ENCODE measurements at places on chromosomes 13 and 19. TPM values are rescaled to one million over a fixed set of nuclear protein-coding genes. Genes with fewer than 3 reads are reported as not detected.
A peak's percentile ranks its signal among the peaks of the same experiment; 100 is the strongest.

DNA sequence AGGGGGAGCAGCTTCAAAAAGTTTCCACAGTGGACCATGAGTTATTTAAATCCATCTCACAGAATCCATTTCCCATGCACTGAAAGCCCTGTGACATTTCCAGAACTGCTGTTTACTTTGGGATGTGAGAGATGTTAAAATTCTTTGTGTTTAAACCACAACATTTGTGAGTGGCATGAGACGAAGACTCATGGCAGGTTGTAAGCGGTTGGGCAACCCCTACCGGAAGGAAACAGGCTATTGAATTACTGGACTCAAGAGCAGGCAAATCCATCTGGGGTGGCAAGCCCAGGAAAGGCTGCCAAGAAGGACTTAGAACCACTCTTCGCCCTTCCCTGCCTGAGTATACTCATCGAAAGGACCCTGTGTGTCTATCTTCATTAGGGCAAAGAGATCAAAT, 22.3 kb upstream of the CLDN10 start:
- H3K27me3 ChIP-seq, result no peaks in the 10 kb centered on the region
- no peaks in the 10 kb centered on the region for H3K36me3 ChIP-seq
- DNase-seq, result no peak
- H3K27ac ChIP-seq, result no peak overlapping the region

GRCh38 chr19:10612499-10613119, 12.7 kb upstream of the SLC44A2 start:
- H3K4me1 ChIP-seq, result no peaks in the 10 kb centered on the region
- DNase-seq, result no peak
- peaks cover 6% of the 10 kb centered on the region for H3K36me3 ChIP-seq

- H3K27me3 ChIP-seq, result no peaks in the 10 kb centered on the region
- peak overlapping the region; percentile 28 for H3K27ac ChIP-seq
These were observed 23.6 kb downstream of the DOCK9 start for GRCh38 chr13:98954313-98954712.

DNA sequence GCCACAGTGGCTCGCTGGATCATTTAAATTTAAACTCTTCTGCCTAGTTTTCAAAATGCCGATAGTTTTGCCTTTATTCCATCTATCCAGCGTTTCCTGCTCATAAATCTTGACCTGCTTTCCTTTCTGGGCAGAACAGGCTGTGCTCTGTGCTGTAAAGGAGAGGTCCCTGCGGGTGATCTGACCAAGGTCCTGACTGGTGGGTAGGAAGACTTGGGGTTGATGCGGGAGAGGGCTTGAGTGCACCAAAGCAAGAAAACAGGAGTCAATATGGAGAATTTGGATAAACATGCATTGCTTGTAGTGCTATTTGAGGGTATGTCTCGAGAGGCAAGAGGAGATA, 533.6 kb downstream of the MYO16 start:
- peaks cover 38% of the 10 kb centered on the region for H3K4me1 ChIP-seq
- H3K27ac ChIP-seq, result no peak overlapping the region
- no peaks in the 10 kb centered on the region for H3K36me3 ChIP-seq
- DNase-seq, result no peak
- no peaks in the 10 kb centered on the region for H3K27me3 ChIP-seq
- no peak overlapping the region for H3K4me3 ChIP-seq

GRCh38 chr13:80313668-80314256, 27.2 kb downstream of the SPRY2 start:
- no peak for DNase-seq
- no peak overlapping the region for H3K27ac ChIP-seq
- peaks cover 2% of the 10 kb centered on the region for H3K36me3 ChIP-seq
- H3K4me1 ChIP-seq, result peaks cover 16% of the 10 kb centered on the region

DNA sequence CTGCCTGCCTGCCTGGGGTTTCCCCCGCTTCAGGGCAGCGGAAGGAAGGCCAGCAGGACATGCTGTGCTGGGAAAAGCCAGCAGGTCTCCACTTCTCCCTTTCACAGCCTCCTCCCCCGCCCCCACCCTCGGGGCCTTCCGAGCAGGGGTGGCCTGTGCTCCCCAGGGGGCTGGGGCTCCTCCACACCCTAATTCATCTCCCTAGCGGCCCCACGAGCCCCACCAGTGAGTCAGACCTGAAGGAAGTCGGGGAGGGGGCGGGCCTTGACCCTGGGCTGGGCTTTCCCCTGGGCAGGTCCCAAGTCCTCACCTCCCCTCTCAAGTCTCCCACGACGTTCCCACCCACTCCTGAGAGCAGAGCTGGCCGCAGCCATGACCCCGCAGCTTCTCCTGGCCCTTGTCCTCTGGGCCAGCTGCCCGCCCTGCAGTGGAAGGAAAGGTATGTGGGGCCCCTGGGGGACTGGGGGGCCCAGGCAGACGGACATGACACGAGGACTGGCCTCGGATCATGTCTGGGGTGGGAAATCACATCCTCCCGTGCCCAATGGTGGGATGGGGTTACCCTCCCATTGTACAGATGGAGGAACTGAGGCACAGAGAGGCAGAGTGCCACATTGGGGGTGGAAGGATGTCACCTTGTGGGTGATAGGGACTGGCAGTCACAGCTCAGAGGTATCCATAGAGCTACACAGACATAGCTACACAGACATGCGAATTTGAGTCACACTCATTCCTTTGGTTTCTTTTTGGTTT, at the start of gene EBI3:
EBI3 (plus strand) TSS at position 345 of the 753 bp plus-strand sequence; CDS start at position 373, 28 bp downstream.
- no peak within 1 kb of the TSS for H3K27ac ChIP-seq
- no peaks in the 10 kb centered on the region for H3K4me1 ChIP-seq
- no peaks in the 10 kb centered on the region for H3K36me3 ChIP-seq
- peak within 1 kb of the TSS; percentile 6 for H3K4me3 ChIP-seq
- no peak for DNase-seq

DNA sequence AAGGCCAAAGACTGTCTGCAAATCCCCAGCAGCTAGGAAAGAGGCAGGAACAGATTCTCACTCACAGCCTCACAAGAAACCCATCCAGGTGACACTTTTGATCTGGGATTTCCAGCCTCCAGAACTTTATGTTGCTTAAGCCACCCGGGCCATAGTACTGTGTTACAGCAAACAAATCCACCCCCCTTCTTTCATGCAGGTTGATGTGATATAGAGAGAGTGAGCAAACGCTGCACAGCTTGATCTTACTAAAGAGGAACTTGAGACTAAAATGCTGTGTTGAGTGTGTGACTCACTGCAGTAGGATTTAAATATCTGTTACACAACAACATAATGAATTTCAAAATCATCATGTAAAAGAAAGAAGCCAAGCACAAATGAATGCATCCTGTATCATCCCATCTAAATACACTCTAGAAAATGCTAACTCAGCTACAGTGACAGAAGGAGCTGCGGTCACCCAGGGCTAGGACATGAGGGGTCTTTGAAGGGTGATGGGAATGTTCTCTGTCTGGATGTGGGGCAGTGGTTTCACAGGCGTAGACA, 32.2 kb downstream of the RCBTB2 start:
- H3K27ac ChIP-seq, result no peak overlapping the region
- no peak overlapping the region for H3K4me3 ChIP-seq
- H3K36me3 ChIP-seq, result no peaks in the 10 kb centered on the region
- H3K27me3 ChIP-seq, result no peaks in the 10 kb centered on the region

GRCh38 chr19:2426611-2427428, 566 bp downstream of the TIMM13 start:
- H3K27ac ChIP-seq, result peak overlapping the region; percentile 96
- peaks cover 6% of the 10 kb centered on the region for H3K36me3 ChIP-seq
- no peaks in the 10 kb centered on the region for H3K27me3 ChIP-seq
- peak overlapping the region; percentile 88 for H3K4me3 ChIP-seq
- peaks cover 27% of the 10 kb centered on the region for H3K4me1 ChIP-seq

- H3K4me1 ChIP-seq, result peaks cover 5% of the 10 kb centered on the region
- H3K27me3 ChIP-seq, result no peaks in the 10 kb centered on the region
- no peaks in the 10 kb centered on the region for H3K36me3 ChIP-seq
- no peak overlapping the region for H3K4me3 ChIP-seq
These were observed 55.2 kb downstream of the ATP7B start for GRCh38 chr13:51955816-51956603.

DNA sequence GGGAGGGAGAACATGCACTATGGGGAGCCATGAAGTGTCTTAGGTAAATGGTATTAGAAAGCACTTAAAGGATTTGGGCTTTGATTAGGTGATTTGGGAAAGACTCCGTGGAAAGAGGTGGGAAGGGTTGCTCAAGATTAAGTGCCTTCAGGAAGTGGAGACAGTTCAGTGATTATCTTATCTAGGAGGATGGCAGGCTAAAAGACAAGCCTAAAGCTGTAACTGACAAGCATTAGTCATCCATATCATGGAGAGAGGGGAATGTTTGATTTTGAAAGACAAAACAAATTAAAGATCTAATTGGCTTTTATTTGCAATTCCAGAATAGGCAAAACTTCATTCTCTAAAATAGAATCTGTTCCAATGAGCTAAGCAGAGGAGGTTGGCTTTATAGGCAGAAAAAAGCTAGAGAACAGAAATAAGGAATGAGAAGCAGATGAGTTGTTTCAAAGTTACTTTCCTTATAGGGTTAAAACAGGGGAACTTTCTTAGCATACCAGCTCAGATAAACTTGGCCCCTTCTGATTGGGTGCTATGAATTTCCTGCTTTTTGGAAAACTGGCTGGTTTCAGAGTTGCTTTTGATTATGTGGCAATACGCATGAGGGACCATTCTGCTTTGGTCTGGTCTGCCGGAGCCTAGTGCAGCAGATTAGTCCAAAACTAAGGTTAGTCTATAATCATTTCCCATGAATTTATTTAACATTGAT, 1.8 kb upstream of the DIAPH3 start:
- H3K36me3 ChIP-seq, result peaks cover 12% of the 10 kb centered on the region
- peak overlapping the region; percentile 92 for H3K4me3 ChIP-seq
- no peaks in the 10 kb centered on the region for H3K27me3 ChIP-seq
- H3K4me1 ChIP-seq, result peaks cover 34% of the 10 kb centered on the region
- H3K27ac ChIP-seq, result peak overlapping the region; percentile 96

DNA sequence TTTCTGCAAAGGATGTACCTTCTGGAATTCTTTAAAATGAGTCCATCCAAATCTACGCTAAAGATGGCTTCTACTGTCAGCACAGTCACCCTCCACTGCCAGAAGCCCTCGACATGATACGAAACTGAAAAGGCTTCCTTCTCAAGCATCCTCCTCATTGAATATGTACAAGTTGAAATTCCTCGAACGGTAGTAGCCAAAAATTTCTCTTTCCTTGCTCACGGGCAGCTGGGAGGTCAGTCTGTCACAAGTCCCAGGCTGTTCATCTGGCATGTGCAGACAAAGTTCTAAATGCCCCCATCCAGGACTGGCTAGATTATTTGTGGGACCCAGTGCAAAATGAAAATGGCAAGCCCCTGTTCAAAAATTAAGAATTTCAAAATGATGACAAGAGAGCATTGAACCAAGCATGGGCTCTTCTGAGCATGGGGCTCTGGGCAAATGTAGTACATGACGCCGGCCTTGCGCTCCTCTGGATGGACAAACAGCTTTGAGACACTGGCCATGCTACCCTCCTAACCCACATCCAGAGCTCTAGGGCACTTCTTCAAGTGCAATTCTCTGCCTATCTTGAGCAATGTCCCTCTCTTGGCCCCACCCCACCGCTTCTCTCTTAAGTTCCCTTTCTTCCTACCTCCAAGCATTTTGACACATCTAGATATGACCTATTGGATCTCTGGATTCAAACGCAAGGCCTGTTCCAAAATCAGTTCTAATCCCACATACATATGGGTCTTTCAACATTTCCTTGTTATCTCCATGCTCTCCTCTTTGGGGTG, 78.9 kb upstream of the FLT1 start:
- no peak overlapping the region for H3K27ac ChIP-seq
- no peaks in the 10 kb centered on the region for H3K36me3 ChIP-seq
- no peak overlapping the region for H3K4me3 ChIP-seq
- H3K27me3 ChIP-seq, result peaks cover 6% of the 10 kb centered on the region
- no peak for DNase-seq

DNA sequence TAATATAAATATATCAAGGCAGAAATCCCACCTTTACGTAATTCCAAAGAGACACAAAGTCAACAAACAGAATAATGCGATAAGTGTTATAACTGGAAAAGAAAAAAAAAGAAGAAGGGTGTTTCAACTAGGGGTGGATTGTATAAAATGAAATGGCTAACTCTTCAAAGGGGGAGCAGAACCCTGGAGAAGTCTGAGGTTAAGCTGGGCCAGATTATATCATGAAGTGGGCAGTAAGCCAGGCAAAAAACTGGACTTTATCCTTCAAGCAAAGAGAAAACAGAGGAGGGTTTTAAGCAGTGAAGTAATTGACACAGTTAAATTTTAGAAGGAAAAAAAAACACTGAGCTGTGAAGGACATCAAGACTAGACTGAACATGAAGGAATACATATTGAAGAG, 41.9 kb downstream of the TBC1D4 start:
- no peak for DNase-seq
- H3K4me3 ChIP-seq, result no peak overlapping the region
- no peak overlapping the region for H3K27ac ChIP-seq
- H3K4me1 ChIP-seq, result peaks cover 28% of the 10 kb centered on the region
- H3K27me3 ChIP-seq, result no peaks in the 10 kb centered on the region

GRCh38 chr19:49814010-49814409, 918 bp upstream of the FUZ start:
- H3K27me3 ChIP-seq, result peaks cover 5% of the 10 kb centered on the region
- peaks cover 25% of the 10 kb centered on the region for H3K4me1 ChIP-seq
- H3K36me3 ChIP-seq, result peaks cover 5% of the 10 kb centered on the region

- peaks cover 16% of the 10 kb centered on the region for H3K27me3 ChIP-seq
- no peak overlapping the region for H3K27ac ChIP-seq
- H3K36me3 ChIP-seq, result no peaks in the 10 kb centered on the region
- no peak for DNase-seq
- peaks cover 18% of the 10 kb centered on the region for H3K4me1 ChIP-seq
These were observed 75.2 kb upstream of the UBL3 start for GRCh38 chr13:29925457-29926097.

- no peak for DNase-seq
- H3K4me3 ChIP-seq, result peak overlapping the region; percentile 63
- H3K27ac ChIP-seq, result peak overlapping the region; percentile 98
- H3K4me1 ChIP-seq, result peaks cover 73% of the 10 kb centered on the region
- H3K36me3 ChIP-seq, result peaks cover 5% of the 10 kb centered on the region
These were observed 54.8 kb downstream of the GATAD2A start for GRCh38 chr19:19460258-19460731.

- peaks cover 21% of the 10 kb centered on the region for H3K4me1 ChIP-seq
- H3K27ac ChIP-seq, result no peak overlapping the region
- H3K4me3 ChIP-seq, result peak overlapping the region; percentile 27
- H3K36me3 ChIP-seq, result peaks cover 10% of the 10 kb centered on the region
These were observed 1.4 kb upstream of the PHLDB3 start for GRCh38 chr19:43505941-43506340.

- no peaks in the 10 kb centered on the region for H3K36me3 ChIP-seq
- peaks cover 20% of the 10 kb centered on the region for H3K4me1 ChIP-seq
- H3K4me3 ChIP-seq, result no peak overlapping the region
- no peaks in the 10 kb centered on the region for H3K27me3 ChIP-seq
These were observed 268.8 kb downstream of the KLF5 start for GRCh38 chr13:73327579-73327978.

GRCh38 chr19:33247441-33247819, 21.8 kb upstream of the SLC7A10 start:
- H3K36me3 ChIP-seq, result peaks cover 10% of the 10 kb centered on the region
- peaks cover 4% of the 10 kb centered on the region for H3K27me3 ChIP-seq
- no peak for DNase-seq

The N4BP2L2 gene
- total RNA-seq, result 78.3 TPM

The MYO16 gene
- total RNA-seq, result 0.05 TPM

The PRRG2 gene
- total RNA-seq, result 5.9 TPM

The COG3 gene
- 17.0 TPM for total RNA-seq

The LILRB1 gene
- total RNA-seq, result not detected

The MAP3K10 gene
- total RNA-seq, result 23.5 TPM

The PGLYRP2 gene
- not detected for total RNA-seq

Data from WTC11 (cell line).